Myocyte (in vitro differentiated cells): ENCODE measurements at places on chromosomes 11 and 22.
A peak's percentile ranks its signal among the peaks of the same experiment; 100 is the strongest.

DNA sequence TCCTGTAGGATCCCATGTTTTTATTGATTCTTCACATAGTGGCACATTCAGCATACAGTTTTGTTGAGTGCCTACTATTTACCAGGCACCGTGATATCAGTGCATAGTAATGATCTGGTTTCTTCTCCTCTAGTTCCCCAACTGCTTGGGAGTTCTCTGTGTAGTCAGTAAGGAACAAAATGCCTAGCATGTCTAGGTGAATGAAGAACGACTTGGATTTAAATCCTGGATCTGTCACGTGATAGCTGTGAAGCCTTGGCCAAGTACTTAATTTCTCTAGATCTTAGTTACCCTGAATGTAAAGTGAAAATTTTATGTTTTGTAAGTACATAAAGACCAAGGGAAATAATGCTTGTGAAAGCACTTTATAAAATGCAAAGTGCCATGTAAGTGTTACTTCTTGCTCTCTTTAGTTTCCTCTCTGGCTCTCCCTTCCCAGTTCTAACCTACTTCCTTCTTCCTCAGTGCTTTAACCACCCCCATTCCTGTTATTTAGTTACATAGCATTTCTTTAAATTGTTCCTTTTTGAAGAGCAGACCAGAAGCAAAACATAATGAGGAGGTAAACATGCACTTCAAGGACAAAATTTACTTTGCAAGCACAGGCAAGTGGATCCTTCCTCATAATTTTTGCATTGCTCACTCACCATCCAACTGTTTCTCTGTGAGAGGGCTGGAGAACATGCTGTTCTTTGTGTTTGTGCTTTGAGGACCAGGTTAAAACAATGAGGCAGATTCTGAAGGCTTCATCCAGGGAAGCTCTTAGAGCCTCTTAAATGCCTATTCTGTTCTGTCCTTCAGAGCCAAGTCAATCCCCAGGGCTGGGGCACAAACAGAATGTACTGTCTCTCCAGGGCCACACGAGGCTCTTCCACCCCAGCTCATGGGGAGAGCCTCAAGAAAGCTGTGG is 353.9 kb upstream of the TENM4 start:
- no peak for DNase-seq

DNA sequence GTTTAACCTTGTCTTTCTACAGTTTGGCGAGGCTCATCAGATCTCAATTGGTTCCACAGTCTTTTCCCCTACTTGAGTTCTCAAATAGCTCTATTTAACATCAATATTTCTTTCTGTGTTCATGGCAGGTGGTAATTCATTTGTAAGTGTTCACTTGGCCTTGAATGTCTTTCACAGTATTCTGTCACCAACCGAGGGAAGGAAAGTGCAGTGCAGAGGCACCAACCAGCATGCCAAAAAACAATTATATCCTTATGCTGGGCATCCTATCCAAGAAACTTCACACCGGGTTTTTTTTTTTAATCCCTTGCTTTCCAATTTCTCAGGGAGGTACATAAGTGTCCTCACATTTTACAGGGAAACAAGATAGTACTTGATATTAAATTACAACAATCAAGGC is 55.0 kb upstream of the ZC3H12C start:
- DNase-seq = no peak

DNA sequence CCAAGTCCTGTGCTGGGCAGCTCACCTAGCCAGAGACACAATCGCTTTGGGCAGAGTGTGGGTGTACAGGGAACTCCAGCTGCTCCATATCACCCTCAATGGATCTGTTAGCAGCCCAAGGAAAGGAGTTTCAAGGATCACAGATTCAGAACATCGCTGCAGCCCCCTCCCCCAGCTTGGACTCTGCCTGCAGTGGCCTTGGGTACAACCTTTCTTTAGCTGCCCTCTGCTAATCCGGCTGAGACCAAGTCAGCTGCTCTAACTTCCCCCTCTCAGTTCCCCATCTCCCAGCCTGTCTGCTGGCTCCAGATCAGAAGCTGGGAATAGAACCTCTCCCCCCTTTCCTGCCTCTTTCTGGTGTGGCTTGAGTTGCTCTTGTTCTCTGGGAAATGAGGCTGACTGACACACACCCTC is 1.3 kb downstream of the TMEM86A start:
- peak; percentile 77 for DNase-seq

DNA sequence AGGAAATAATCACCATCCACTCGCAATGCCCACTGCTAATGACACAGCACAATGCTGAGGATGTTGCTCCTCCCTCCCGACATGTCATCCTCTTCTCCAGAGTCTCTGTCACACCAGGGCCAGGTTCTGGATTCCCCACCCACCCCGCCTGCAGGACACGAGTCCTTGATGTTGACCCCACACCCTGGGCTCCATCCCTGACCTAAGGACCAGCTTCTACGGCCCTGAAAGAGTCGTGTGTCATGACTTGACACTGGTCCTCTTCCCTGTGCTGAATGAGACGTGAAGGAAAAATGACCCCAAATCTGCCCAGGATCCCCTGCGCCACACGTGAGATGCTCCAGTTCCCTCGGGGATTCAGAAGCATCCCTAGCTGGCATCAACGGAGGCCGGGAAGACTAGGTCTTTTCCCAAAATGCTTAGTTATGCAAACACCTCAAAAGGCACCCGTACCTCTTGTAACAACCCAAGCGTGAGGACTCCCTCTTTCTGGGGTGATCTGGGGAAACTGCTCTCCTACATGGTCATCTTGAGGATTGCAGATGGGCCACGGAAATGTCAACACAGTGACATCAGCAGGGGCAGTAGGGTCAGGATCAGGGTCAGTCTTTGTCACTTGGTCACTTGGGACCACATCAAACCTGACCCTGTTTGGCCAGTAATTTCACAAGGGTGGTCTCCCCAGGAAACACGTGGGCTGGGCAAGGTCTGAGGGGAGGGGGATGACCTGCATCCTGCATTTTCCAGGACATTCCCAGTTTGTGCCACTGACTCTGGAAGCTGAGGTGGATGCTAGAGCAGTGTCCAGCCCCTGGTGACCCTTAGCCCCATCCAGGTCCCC is 42.0 kb downstream of the IGLL5 start:
- no peak for DNase-seq
